ENCODE measurements at places on chromosomes 13 and 19.

- DNase-seq = no peak
Observed at GRCh38 chr19:39906283-39906682, 28.2 kb downstream of the FCGBP start.

- no peak for DNase-seq
Observed at GRCh38 chr19:51820011-51820410, 25.1 kb downstream of the FPR3 start.

DNA sequence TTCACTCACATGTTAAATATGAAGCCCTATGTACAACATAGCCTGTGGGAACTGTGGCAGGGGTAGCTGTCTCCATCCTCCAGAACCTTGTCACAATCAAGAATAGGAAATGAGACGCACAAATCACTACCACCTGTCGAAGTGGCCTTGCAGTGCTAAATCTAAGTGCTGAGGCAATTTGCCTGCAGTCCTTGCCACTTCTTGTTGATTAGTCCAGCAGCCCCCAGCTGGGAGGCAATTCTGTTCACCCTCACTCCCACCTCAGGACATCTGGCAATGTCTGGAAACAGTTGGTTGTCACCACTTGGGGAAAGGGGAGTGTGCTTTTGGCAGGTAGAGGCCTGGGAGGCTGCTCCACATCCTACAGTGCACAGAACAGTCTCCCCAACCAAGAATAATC is 10.7 kb downstream of the RFX2 start:
- no peak for DNase-seq

DNA sequence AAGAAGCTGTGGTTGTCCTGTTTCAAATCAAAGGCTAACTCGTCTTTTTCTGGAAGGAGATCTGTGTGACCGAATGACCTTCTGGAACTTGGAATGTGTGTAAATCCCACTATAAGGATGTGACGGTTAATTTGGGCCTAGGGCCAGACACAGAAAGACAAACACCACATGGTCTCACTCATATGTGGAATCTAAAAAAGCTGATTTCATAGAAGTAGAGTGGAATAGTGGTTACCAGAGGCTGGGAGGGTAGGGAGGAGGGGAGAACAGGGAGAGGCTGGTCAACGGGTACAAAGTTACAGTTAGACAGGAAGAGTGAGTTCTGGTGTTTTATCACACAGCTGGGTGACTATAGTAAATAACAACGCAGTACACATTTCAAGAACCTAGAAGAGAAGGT is 39.3 kb upstream of the RGCC start:
- no peak for DNase-seq

- DNase-seq = no peak
Observed at GRCh38 chr13:97932647-97933046, 20.8 kb upstream of the IPO5 start.

GRCh38 chr13:67094078-67094477 is 136.1 kb downstream of the PCDH9 start:
- no peak for DNase-seq

Data from CD4-positive, alpha-beta T cell treated with Interleukin-4 for 4 hours (primary cell).